Stimulated activated CD4-positive, alpha-beta T cell treated with anti-CD3 and anti-CD28 coated beads, Interleukin-1b, Interleukin-23, amount 100 ng/mL, for 1 hour (primary cell): ENCODE measurements at places on chromosomes 6 and 20.
A peak's percentile ranks its signal among the peaks of the same experiment; 100 is the strongest.

DNA sequence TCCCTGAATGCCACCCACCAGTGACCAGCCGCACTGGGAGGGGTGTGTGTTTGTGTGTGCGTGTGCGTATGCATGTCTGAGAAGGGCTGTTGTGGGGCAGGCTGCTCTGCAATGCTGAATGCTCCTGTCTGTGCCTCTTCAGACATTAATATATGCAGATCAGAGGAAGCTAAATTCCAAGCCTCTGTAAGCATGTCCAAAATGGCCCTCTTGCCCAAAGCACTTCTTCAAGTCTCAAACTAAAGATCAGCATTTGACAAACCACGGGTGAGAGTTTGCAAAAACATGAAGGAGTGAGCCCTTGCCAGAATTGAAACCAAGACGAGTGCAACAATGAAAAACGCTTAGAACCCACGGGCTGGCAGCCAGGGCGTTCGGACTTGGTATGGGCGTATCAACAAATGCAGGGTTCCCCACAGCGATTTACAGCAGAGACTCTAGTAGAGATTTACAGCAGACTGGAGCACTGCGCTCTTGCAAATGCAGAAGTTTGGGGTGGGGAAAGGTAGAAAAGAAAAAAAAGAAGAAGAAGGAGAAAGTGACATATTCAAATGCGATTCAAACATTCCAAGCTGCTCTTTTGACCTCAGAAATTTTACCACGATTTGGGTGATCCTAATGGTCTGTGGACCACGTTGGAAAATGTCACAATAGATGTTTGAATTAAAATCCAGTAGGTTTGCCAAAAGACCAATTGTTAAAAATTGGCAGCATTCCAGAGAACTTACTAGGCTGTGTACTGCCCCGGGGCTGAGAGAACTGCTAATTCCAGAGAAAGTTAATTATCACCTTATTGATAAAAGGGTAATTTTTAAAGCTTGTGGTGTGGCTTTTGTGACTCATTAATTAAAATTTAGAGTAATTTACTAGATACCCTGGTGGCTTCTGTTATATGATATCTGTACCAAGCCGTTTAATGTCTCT lies 3.5 kb downstream of the SCML4 start:
- no peak for DNase-seq

GRCh38 chr6:145031001-145031400 lies 704.3 kb downstream of the EPM2A start:
- DNase-seq: no peak

DNA sequence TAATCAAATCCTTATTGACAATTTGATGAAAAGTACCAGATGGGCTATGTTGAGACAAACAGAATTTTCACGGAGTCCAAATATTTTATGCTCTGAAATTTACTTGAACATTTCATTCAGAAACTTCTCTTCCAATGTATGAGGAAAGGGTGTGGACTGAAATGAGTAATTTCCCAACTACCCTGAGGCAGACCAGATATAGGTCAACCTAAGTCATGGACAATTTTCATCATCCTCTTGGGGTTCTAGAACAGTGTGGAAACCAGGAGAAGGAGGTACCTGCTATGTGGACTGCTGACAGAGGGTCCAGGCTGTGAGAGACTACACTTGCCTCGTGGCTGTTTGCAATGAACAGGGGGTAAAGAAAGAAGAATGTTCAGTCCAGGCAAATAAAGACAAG lies 323.0 kb downstream of the ESR1 start:
- DNase-seq: no peak

- no peak for DNase-seq
These were observed 11.2 kb downstream of the RNGTT start for GRCh38 chr6:88952065-88952704.

DNA sequence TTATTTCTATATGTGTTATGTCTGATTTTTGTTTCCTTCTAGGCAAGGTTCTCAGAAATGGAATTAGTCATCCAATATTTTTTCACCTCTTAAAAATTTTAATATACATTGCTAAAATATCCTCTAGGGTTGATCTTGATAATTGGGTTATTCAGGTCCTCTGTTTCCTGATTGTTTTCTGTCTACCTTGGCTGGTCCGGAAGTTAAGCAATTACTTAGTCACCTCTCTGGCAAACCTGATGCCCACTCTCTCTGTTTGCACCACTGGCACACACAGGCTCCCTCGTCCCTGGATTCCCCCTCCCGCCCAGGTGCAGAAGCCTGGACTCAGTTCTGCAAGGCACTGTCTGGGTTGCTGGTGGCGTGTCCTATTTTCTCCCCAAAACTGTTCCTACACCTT lies 27.7 kb downstream of the CST9L start:
- no peak for DNase-seq

- DNase-seq: no peak
These were observed 26.0 kb upstream of the LIN28B start for GRCh38 chr6:104930939-104931338.

- DNase-seq: no peak
These were observed 30.0 kb upstream of the CARMIL1 start for GRCh38 chr6:25249133-25249532.

DNA sequence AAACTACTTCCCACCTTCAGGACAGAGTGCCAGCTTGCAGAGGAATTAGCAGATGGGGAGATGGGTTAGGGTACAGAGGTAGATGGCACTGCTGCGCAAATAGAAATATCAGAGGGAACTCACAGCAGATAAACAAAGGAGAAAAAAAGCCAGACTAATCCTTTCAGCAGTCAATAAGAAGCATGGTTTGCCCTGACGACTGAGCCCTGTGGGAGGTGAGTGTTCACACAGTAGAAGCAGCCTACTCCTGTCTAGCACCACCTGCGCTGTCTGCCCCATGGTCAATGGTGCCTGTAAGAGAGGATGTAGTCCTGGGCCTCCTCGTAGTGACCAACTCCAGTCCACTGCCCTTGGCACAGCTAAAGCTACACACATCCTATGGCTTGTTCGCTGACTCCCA lies 174.1 kb downstream of the IBTK start:
- DNase-seq: no peak

- no peak for DNase-seq
These were observed 187.8 kb downstream of the SASH1 start for GRCh38 chr6:148530394-148530953.

GRCh38 chr20:38221119-38221589 lies 39.4 kb downstream of the KIAA1755 start:
- peak; percentile 53 for DNase-seq

DNA sequence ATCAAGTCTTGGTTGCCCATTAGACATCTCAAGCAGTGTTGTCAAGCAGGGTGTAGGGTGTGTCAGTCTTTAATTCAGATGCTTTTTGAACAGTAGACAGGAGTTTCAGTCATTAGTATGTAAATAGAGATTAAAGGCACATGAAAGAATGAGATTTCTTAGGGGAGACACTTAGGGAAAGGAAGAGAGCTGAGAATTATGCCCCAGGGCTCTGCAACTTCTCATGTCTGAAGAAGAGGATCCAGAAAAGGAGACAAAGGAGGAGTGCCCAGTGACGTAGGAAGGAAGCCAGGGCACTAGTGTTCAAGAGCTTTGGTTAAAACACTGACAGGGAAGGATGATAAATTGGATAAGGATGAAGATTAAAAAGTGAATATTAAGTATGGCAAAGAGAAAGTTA lies 569.7 kb downstream of the NKAIN2 start:
- no peak for DNase-seq

GRCh38 chr6:906920-907319 lies 214.0 kb upstream of the EXOC2 start:
- no peak for DNase-seq

GRCh38 chr20:21840991-21841390 lies 135.5 kb downstream of the PAX1 start:
- DNase-seq: no peak

DNA sequence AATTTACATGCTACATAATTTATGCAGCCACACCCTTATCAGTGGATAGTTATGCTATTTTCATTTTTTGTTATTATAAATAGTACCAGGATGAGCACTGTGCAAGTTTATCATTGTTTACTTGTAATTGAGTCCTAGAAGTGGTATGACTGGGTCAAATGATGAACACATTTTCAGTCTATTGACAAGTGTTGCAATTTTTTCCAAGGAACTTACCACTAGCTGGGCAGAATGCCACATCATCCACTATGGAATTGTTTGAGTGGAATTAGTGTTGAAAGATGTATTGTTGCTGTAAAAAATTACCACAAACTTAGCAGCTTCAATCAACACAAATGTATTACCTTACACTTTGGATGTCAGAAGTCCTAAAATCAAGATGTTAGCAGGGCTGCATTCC lies 38.1 kb upstream of the OPN5 start:
- DNase-seq: no peak

GRCh38 chr20:60903325-60903971 lies 348.6 kb upstream of the CDH4 start:
- no peak for DNase-seq
